ENCODE measurements at places on chromosomes 13 and 19.

GRCh38 chr13:91313103-91313502 lies 34.4 kb upstream of the MIR17HG start:
- no peak for DNase-seq

- DNase-seq, result no peak
These were observed 35.2 kb downstream of the C13orf46 start for GRCh38 chr13:113938716-113939115.

GRCh38 chr19:47545061-47545948 lies 27.6 kb downstream of the ZNF541 start:
- DNase-seq, result no peak

- no peak for DNase-seq
These were observed 103.3 kb downstream of the DLEU7 start for GRCh38 chr13:50740052-50740741.

GRCh38 chr13:52862358-52863206 lies 14.1 kb upstream of the PCDH8 start:
- DNase-seq, result no peak

- no peak for DNase-seq
These were observed 836.1 kb upstream of the PCDH20 start for GRCh38 chr13:62251734-62252133.

GRCh38 chr19:28067882-28068281 lies 1145.1 kb downstream of the UQCRFS1 start:
- no peak for DNase-seq

DNA sequence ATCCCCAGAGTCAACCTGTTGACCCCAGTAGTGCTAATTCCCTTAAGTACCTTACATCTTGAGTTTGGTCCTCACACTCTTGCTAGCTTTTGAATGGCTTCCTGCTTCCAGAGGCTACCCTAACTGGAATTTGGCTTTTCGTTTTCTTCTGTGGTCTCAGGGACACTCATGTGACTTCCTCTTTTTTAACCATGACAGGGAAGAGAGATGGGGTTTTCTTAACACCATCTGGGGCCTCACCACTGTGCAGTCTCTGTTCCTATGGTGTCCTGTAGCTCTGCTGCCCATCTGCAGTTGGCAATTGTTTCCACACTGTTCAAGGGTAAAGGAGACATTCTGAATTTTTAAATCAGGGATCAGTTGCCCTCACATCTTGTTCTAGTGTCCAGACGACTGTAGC lies 66.7 kb downstream of the SLC10A2 start:
- DNase-seq, result no peak

- DNase-seq, result no peak
These were observed 109.5 kb upstream of the WASF3 start for GRCh38 chr13:26448032-26448431.

DNA sequence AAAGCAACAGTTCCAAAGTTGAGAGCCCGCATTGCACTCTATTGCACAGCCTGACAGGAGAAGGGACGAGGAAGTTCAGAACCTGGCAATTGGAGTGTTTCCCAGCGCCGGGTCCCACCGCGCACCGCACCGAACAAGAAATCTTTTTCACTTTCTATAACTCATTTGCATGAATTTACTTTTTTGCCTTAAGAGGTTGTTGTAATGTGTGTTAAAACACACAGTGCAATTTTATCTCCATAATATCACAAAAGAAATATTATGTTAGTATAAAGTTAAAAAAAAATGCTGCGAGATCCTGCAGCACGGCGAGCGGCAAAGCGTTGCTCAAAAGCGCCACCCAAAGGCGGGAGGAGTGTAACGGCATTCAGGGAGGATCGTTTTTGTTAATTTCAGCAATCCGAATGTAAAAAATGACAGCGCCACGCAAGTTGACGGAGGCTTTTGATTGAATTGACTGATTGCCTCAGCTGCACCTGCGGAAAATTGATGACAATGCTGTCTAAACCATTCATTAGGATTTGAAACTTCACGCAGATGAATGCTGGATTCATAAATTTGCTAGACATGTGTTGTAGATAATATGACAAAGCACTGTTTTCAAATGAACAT lies 303.6 kb upstream of the ZNF507 start:
- DNase-seq, result no peak

DNA sequence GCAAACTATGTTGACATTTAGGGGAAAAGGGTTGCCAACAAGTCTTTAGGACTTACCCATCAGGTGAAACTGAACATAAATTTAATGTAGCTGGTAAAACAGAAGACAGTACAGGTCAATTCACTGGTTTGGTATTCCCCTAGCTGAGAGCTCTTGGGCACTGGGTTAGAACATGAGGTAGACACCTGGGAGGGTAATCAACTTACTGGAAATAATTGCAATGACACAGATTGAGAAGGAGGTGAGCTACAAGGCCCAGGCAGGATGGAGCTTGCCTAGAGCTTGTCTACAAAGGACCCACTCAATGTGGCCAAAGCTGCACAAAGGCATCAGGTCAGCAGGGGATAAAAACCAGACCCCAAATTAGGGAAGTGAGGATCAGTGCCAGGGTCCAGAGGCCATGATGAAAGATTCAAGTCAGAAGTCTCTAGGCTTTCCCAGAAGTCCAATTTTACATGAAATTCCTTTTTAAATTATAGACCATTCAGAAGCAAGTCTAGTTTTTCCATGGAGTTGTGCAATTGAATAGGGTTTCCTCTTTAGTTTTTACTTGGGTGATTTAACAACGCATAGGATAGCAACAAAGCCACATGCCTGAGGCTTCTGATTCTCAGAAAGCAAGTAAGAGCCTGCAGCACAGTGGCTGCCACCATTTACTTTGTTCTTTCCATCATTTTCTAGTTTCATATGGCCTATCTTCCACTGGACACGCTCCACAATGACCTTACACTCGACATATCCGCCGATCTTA lies 194.0 kb downstream of the NDFIP2 start:
- DNase-seq, result no peak

DNA sequence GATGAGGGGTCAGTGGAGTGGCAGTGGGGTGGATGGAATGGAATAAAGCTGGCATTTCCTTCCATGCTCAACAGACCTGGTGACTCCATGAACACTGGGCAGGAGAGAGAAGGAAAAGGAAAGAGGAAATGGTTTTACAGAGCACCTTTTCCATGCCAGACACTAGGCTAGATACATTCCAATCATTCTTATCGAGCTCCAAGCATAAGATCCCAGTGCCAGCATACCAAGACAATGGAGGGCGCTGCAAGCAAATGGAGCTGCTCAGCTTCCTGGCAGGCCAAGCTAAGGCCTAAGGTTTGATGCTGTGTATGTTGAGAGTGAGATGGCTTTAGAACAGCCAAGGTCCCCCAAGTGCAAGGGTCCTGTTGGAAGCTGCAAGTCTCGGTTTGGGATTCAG lies 113.2 kb downstream of the HSPH1 start:
- DNase-seq, result no peak

- no peak for DNase-seq
These were observed 19.8 kb downstream of the RBM26 start for GRCh38 chr13:79386125-79386826.

DNA sequence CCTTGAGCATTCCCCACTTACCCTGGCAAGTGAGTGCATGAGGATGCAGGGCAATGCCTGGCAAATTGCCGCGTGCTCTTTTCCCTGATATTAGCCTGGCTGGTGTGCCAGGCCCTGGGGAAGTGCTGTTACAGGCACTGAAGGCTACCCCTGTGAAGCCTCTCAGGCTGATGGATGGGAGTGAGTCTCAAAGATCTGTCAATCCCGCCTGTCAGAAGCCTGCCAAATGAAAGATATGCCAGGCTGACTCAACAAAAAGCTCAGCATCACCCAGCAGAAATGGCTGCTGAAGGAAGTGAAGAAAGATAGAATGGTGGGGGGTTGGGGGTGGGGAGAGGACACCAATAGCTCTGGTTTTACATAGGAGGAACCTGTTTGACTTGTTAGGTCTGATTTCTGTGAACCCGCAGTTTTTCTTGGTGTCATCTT lies 112.1 kb downstream of the LACC1 start:
- no peak for DNase-seq

- no peak for DNase-seq
These were observed 88.0 kb downstream of the TBC1D4 start for GRCh38 chr13:75393839-75394520.
